SJSA1 (cell line): ENCODE measurements at places on chromosomes 1 and 21. TPM values are rescaled to one million over a fixed set of nuclear protein-coding genes. Genes with fewer than 3 reads are reported as not detected.

DNA sequence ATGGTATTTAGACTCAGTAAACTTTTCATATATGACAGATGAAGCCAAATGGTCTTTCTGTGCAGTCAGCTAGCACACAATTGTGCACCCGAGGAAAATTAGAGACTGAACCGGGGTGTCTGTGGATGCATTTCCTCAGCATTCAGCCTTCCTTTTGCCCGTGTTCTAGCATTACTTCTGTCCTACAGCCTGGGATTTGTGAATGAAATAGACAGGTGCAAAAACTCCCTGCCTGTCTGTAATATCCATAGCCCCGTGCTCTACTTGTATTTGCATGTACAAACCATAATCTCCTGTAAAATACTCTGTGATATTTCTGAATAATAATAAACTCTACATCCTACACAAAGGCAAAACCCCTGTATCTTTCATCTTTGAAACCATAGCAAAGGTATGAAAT, 64.8 kb upstream of the LGALS8 start:
- no peak overlapping the region for H3K4me3 ChIP-seq
- no peaks in the 10 kb centered on the region for H3K4me1 ChIP-seq
- peaks cover 11% of the 10 kb centered on the region; the same call in 1 of the 2 replicates for H3K27me3 ChIP-seq
- no peak overlapping the region for H3K27ac ChIP-seq

- H3K36me3 ChIP-seq, result no peaks in the 10 kb centered on the region
- H3K4me1 ChIP-seq, result no peaks in the 10 kb centered on the region
- H3K4me3 ChIP-seq, result no peak overlapping the region
- DNase-seq, result no peak
- no peak overlapping the region for H3K27ac ChIP-seq
Measured at GRCh38 chr1:116950517-116951199, 40.9 kb downstream of the PTGFRN start.

Gene FAM72D
- total RNA-seq, result 1.4 and 2.9 TPM in 2 replicates

Gene SLC9C2
- not detected in 2 replicates for total RNA-seq

GRCh38 chr1:7390604-7391000, 380.5 kb upstream of the VAMP3 start:
- H3K4me1 ChIP-seq, result no peaks in the 10 kb centered on the region
- DNase-seq, result peak; percentile 19
- no peaks in the 10 kb centered on the region for H3K36me3 ChIP-seq
- no peak overlapping the region for H3K4me3 ChIP-seq

DNA sequence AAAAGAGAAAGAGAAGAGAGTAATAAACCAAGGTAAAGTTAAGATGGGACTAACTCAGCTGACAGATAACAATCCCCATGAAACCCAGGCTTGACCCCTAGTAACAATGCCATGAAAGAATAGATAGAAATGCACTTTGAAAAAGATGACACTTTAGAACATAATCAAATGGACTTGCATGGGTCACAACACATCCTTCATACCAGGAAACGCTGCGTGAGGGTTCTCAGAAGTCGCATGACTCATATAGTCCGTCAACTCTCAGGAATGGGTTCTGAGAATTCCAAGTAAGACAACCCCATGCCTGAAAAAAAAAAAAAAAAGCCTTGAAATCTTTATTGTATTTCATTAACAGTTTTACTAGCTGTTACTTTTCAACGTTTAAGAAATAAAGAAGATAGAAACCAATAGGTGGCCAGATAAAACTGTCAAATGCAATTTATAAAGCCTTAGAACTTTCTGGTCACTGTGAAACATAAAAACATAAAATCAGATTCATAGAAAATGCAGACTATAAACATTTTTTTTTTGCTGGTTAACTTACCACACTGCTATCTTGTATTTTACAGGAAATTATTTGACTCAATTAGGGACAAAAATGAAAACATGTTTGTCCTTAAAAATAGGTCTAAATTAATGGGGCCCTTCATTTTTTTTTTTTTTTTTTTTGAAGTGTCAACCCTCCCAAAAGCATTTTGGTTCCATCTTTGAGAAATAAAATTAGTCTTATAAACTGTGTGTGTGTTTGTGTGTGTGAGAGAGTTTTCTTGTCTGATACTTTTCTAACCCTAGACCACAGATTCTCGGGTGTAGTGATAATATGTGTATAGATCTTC, 202.1 kb downstream of the NCAM2 start:
- 0 out of 2 replicates have a peak overlapping the region, but pooled peaks have one; percentile 6 for H3K4me3 ChIP-seq
- no peaks in the 10 kb centered on the region for H3K36me3 ChIP-seq
- H3K27ac ChIP-seq, result peak overlapping the region; percentile 90
- DNase-seq, result peak; percentile 85

- H3K4me3 ChIP-seq, result no peak overlapping the region
- peak; percentile 52 for DNase-seq
- H3K4me1 ChIP-seq, result peaks cover 27% of the 10 kb centered on the region
- H3K27ac ChIP-seq, result peak overlapping the region; percentile 36
Measured at GRCh38 chr1:233020426-233020825, 70.0 kb downstream of the NTPCR start.

Gene BACE2
- 0.50 TPM in 1 of 2 replicates, not detected in the other for total RNA-seq

DNA sequence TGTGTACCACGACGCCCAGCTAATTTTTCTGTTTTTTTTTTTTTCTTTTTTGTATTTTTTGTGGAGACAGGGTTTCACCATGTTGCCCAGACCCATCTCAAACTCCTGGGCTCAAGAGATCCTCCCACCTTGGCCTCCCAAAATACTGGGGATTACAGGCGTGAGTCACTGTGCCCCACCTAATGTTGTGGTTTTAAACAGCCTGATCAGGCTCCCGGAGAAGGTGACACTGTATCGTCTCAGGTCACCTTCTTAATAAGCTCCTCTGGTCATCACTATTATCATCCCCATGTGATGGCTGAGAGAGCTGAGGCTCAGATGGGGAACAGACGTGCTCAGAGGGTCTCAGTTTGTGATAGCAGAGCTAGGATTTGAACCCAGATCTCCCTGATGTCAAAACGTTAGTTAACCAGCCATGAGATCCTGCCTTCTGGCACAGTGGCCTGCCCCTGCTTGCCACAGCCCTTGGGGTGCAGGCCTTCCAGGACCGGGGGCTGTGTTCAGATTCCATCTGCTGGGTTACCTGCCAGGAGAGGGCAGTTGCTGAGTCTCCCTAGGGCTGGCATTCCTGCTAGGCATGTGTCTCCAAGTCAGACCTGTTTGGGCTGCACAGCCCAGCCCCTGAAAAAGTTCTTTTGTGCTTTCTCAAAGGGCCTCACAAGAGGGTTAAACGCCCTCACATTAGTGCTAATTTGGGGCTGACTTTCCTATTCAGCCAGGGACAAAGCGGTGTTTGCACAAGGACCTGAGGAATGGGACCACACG, 32.7 kb upstream of the GRHL3 start:
- no peaks in the 10 kb centered on the region for H3K27me3 ChIP-seq
- H3K4me1 ChIP-seq, result peaks cover 33% of the 10 kb centered on the region
- no peak overlapping the region for H3K4me3 ChIP-seq
- H3K36me3 ChIP-seq, result no peaks in the 10 kb centered on the region
- no peak for DNase-seq
- H3K27ac ChIP-seq, result no peak overlapping the region

DNA sequence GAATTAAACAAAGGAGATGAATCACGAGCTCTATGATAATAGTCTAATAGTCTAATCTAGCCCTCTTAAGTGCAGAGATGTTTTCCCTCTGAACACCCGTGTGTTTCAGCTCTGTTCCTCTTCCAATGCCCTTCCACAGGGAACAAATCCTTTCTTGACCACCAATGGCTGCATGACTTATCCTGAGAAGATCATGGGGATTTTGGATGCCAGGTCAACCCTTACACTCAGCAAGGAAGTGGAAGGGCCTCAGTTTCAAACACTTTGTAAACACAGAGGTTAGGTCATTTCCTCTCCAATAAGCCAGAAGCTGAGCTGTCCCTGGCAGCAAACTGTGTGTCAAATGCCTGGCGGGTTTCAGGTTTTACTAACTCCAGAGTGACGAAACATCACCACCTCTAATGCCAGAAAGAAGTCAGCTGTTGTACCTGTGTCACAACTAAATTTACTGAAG, 200.0 kb downstream of the GABPA start:
- H3K4me3 ChIP-seq, result no peak overlapping the region
- H3K36me3 ChIP-seq, result no peaks in the 10 kb centered on the region
- H3K4me1 ChIP-seq, result peaks cover 20% of the 10 kb centered on the region
- peak overlapping the region; percentile 61 for H3K27ac ChIP-seq

Gene RALGPS2
- total RNA-seq, result 14.9 and 21.4 TPM in 2 replicates

- no peak overlapping the region for H3K4me3 ChIP-seq
- no peaks in the 10 kb centered on the region for H3K36me3 ChIP-seq
- no peak overlapping the region for H3K27ac ChIP-seq
Measured at GRCh38 chr1:209642816-209643215, 9.4 kb downstream of the LAMB3 start.

GRCh38 chr1:67338642-67339041, 31.0 kb downstream of the IL12RB2 start:
- no peaks in the 10 kb centered on the region for H3K27me3 ChIP-seq
- no peak for DNase-seq
- no peaks in the 10 kb centered on the region for H3K4me1 ChIP-seq
- no peak overlapping the region for H3K27ac ChIP-seq

DNA sequence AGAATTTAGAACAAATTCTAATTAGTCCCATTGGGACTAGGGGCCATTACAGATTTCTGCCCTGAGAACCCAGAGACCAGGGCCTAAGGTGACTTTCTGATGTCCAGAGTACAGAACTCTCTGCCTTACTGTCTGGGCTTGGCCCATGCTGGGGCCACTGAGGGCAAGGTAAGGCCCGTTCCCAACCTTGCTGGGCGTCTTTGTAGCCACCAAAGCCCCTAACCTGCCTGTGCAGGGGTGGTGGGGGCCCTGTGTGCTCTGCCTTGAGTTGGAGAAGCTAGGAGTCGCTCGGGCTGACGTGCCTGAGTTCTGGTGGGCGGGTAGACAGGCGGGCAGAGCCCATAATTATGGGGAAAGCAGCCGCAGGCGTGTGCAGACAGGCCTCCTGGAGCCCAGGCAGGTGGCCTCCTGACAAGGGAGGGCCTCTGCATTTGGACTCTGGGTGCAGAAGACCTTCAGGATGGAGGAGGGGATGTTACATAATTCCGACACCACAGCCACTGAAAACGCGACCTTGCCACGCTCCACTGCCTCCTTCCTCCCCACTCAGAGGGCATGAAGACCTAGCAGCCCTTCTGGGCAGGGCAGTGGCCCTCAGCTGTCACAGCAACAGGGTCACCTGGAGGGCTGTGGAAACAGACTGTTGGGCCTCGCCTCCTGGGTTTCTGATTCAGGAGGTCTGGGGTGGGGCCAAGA, 239.9 kb upstream of the TMEM51 start:
- H3K27ac ChIP-seq, result no peak overlapping the region
- H3K27me3 ChIP-seq, result no peaks in the 10 kb centered on the region
- no peaks in the 10 kb centered on the region for H3K36me3 ChIP-seq
- peaks cover 8% of the 10 kb centered on the region for H3K4me1 ChIP-seq
- no peak for DNase-seq

Gene HLCS
- total RNA-seq, result 12.7 and 20.9 TPM in 2 replicates

GRCh38 chr1:46002551-46003150, 129.8 kb downstream of the PIK3R3 start:
- no peaks in the 10 kb centered on the region for H3K27me3 ChIP-seq
- no peak overlapping the region for H3K27ac ChIP-seq
- DNase-seq, result no peak
- no peak overlapping the region for H3K4me3 ChIP-seq
- H3K4me1 ChIP-seq, result no peaks in the 10 kb centered on the region

DNA sequence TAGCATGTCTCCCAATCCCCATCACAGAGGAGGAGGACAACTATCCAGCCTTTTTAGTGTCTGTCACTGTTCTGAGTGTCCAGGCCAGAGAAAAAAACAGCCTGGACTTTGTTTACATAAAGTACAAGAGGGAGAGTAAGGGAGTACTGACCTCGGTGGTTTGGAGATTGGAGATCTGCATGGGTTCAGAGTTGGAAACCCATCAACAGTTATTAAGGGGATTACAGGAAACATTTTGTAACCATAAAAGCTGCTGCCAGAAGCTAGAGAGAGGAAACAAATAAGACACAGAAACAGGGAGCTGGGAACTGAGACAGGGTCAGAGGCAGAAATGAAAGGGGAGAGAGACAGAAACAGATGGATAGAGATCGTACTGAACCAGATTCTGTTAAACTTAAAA, 131.5 kb upstream of the CTTNBP2NL start:
- H3K27ac ChIP-seq, result no peak overlapping the region
- no peaks in the 10 kb centered on the region for H3K4me1 ChIP-seq
- DNase-seq, result no peak
- no peaks in the 10 kb centered on the region for H3K36me3 ChIP-seq
- H3K27me3 ChIP-seq, result no peaks in the 10 kb centered on the region

Gene TMEM240
- 0.31 and 0.47 TPM in 2 replicates for total RNA-seq

- H3K27me3 ChIP-seq, result no peaks in the 10 kb centered on the region
- no peak overlapping the region for H3K4me3 ChIP-seq
- H3K4me1 ChIP-seq, result no peaks in the 10 kb centered on the region
Measured at GRCh38 chr1:96945509-96946084, 224.0 kb downstream of the PTBP2 start.

Gene SEMA4A
- total RNA-seq, result 0.16 and 1.8 TPM in 2 replicates

GRCh38 chr1:64555947-64556346, 86.0 kb downstream of the CACHD1 start:
- H3K36me3 ChIP-seq, result no peaks in the 10 kb centered on the region
- H3K27me3 ChIP-seq, result no peaks in the 10 kb centered on the region
- no peak for DNase-seq
- no peak overlapping the region for H3K27ac ChIP-seq
- H3K4me3 ChIP-seq, result no peak overlapping the region

DNA sequence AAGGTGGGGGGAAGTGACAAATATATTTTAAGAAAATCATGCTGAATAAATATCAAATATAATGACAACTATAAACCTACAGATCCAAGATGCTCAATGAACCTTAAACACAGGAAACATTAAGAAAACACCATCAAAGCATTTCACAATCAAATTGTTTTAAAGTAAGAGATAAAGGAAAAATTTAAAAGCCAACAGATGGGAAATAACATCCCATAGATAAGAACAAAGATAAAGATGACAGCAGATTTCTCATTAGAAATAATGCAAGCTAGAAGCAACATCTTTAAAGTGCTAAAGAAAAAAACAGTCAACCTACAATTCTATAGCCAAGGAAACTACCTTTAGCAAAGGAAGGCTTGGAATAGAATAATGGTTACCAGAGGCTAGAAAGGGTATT, 17.8 kb downstream of the MCOLN3 start:
- no peaks in the 10 kb centered on the region for H3K27me3 ChIP-seq
- DNase-seq, result no peak
- no peak overlapping the region for H3K4me3 ChIP-seq
- no peaks in the 10 kb centered on the region for H3K36me3 ChIP-seq

- H3K4me3 ChIP-seq, result no peak overlapping the region
- no peak for DNase-seq
- no peaks in the 10 kb centered on the region for H3K27me3 ChIP-seq
- H3K4me1 ChIP-seq, result no peaks in the 10 kb centered on the region
Measured at GRCh38 chr1:169091480-169091941, 15.0 kb upstream of the ATP1B1 start.
